Epithelial cell of proximal tubule (primary cell): ENCODE measurements at places on chromosomes 7 and 10.

DNA sequence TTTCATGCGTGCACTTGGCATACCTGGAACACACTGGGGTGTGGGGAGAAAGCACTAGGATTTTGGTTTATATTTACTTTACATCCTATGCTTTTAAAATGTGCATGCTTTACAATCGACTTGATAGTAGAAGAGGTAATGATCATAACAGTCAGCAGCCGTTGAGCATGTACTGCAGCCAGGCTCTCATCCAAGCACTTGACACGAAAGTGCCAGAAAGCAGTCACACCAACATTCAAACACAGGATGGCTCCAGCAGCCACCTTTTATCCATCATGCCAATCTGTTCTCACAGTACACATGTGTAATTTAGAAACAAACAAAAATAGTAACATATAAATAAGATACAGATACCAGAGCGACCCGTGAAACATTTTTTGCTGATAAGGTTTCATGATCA is 1.2 kb upstream of the FAM241B start:
- no peak for DNase-seq

- DNase-seq: no peak
Measured at GRCh38 chr10:24848195-24848594, 104.2 kb downstream of the PRTFDC1 start.

DNA sequence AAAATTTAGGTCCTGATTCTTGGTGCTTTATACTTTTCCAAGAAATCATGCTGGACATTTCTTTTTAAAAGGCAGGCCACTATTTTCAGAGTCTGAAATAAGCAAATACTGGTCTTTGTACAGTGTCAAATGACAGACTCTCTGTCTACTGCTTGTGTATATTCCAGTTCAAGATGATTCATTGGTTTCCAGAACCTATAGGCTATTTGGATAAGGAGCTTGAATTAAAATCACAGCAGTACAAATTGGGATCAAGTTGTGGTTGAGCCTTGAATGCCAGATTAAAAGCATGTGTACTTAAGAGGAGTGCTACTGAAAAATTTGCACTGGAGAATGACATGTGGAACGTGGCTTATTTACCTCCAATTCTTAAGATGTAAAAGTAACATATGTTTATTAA is 10.7 kb downstream of the KMT2E start:
- no peak for DNase-seq

DNA sequence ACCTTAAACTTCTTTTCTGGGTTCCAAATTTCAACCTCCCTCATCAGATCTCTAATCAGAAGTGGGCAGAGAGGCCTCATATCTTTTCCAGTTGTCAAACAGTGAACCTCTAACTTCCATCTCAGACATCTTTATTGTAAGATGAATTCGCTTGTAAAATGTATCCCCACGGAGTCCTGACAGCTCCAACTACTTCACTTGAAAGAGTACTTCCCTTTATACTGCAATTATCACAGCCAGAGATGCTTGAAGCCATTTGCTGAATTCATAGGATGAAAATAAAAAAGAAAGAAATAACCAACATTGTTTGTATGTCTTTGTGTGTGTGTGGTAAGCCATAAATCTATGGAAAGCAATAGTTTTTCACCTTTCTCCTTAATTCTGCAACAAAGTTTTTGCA is 175.2 kb downstream of the GRM3 start:
- DNase-seq: no peak

GRCh38 chr7:26167303-26167934 is 15.4 kb downstream of the NFE2L3 start:
- DNase-seq: no peak
